Caudate nucleus (tissue), 63 donors: ENCODE measurements at places on chromosomes 1 and 21.

DNA sequence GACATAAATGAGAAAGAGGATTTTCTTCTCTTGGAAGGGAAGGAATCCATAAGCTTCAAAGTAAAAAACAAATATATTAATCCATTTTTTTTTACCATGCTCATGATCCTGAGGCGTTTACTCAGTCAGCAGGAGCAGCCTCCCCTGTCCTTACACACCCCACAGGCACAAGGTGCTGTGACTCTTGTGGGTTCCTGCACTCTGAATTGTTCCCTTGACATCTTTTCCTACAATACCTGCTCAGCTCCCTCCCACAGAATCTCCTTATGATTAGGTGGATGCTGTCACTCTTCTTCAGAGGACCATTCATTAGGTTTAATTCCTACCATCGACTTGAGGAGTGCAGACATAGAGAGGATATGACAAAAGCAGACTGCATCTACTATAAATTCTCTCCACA is 10.1 kb upstream of the PSRC1 start:
- no peak for DNase-seq

DNA sequence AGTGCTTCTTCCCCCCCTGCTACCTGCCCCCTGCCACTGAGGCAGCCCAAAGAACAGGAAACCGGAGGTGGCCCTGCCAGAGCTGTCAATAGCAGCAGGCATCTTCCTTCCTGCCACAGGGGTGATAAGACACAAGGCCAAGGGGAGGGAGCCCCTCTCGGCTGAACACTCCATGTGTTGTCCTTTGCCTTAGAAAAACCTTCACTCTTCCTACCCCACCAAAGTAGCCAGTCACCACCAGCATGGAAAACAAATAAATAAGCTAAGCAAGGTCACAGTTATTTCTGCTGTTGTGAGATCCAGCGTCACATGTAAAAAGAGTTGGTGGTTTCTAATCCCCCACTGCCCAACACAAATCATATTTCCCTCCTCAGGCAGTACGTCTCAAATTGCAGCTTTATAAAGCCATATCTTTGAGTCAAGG is 104.8 kb upstream of the DPT start:
- DNase-seq, result no peak

- no peak for DNase-seq
Measured at GRCh38 chr1:161905269-161905884, 118.3 kb downstream of the OLFML2B start.

GRCh38 chr1:228236744-228237143 is 28.9 kb downstream of the OBSCN start:
- DNase-seq, result no peak

DNA sequence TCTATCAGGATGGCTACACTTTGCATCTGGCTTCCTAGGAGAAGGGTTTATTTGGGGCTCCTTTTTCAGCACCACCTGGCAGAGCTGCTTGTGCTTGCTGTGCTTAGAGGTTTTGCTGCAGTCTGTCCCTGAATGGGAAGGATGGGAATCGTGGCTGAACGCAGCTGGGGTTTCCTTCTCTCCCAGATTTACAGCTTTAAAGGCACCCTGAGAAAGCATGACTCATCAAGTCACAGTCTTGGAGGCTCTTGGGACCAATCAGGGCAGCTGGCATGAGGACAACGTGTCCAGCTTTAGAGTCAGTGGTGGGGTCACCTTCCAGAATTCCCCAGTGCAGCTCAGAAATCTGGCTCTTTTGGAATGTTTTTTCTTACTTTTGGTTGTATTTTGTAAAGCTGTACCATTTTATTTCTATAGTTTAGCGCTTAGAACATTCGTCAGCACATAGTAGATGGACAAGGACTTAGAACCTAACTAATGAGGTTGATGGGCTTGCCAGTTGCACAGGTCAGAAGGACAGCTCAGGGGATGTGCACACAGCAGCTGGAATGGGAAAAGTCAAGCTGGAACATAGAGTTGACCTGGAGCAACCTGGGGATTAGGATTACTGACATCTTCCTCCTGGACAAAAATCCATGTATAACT is 222.6 kb downstream of the PRDM2 start:
- no peak for DNase-seq

DNA sequence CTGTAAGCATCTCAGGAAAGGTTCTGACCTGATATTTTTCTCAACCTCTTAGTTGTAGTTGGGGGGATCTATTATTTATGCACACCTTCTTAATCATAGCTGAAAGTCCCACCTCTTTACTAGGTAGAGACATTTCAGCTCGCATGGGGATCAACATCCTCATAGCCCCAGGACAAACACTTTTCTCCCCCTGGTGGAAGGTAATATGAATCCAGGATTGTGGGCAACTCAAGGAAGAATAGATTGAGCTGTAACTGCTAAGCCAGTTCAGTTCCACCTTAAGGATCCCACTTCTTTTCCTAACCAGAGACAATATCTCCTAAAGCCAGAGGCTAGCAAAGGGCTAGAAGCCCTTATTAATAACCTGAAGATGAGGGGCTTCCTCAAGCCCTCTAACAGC is 25.4 kb upstream of the SMYD3 start:
- no peak for DNase-seq

DNA sequence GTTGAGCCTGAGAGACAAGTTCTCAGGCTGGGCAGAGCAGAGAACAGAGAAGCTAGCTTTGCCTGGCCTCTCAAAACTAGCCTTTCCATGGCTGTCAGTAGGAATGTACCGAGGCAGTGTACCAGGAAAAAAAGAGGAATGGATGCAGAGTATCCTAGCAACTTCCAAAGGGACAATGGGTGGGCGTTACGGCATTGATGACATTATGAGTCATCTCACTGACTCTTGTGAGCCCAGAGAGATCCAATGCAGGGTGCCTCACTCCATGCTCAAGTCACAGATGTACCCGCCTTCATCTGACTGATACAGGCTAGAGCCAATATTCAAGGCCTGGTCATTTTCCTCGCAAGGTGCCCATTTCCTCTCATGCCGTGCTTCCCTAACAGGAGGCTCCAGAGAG is 51.4 kb upstream of the C8B start:
- no peak for DNase-seq

- DNase-seq, result no peak
Measured at GRCh38 chr1:243465738-243466137, 209.9 kb downstream of the SDCCAG8 start.

- DNase-seq, result no peak
Measured at GRCh38 chr1:56056438-56057287, 522.7 kb downstream of the PLPP3 start.

DNA sequence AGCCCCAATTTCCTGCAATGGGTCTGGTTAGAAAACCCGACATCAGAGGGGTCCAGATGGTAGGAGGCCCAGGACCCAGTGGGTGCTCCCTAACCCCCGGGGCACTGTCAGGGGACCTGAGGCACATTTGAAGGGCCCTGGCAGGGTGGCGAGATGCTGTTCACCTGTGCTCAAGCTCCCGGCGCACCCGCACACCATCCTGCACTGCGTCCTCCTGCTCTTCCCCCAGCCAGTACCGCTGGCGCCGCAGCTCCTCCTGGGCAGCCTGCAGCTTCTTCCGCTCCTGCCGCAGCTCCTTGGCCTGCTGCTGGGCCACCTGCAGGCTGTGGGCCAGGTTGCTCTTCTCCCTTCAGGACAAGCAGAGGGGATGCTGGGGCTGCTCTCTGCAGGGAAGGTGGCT is 36.0 kb downstream of the RNU1-1 start:
- no peak for DNase-seq
